Left renal cortex interstitium (tissue), 4 donors: ENCODE measurements at places on chromosomes 2 and 18. TPM values are rescaled to one million over a fixed set of nuclear protein-coding genes. Genes with fewer than 3 reads are reported as not detected.

CD302 gene
- 10.3 TPM for polyA plus RNA-seq

TMEM185B gene
- 21.9 TPM for polyA plus RNA-seq

LNPK gene
- 24.1 TPM for polyA plus RNA-seq

CCDC141 gene
- 0.39 TPM for polyA plus RNA-seq

GNAL gene
- 3.4 TPM for polyA plus RNA-seq

- DNase-seq: no peak
Measured at GRCh38 chr18:58605027-58606020, 23.6 kb downstream of the ALPK2 start.

- no peak for DNase-seq
Measured at GRCh38 chr18:61935362-61935761, 42.6 kb upstream of the RNF152 start.

DNA sequence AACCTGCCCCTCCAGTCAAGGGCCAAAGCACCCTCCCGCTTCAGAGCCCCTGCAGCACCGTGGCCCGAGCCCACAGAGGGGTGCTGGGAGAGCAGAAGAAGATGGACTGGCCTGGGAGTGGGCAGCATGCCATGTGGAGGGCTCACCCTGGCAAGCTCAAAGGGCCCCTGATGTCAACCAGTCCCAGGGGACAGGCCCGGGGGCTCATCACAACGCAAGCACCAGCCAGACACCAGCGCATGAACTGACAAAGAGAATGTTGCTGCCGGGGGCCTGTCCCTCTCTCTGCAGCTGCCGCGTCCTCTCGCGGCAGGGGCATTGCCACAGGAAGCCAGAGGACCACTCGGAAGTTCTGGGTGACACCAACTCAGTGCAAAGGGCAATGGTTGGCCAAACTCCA, 30.3 kb upstream of the BIN1 start:
- no peak for DNase-seq

DNA sequence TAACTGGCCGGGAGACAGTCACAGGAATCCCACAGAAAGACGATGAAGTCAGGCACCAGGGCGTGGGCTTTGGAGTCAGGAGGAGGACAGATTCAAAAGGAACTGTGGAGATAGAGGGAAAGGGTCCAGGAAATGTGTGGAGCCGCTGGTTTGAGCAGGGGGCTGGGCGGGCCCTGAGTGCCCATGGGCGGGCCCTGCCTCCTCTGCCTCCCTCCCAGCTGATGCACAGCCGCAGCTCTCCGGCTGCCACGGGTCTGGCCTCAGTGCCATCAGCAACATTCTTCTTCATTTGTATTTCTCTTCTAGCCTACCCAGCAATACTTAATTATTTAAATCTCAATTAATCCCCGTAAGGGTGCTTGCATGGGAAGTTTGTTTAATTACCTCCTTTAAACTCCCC, 432.3 kb downstream of the NBAS start:
- no peak for DNase-seq

- DNase-seq: no peak
Measured at GRCh38 chr2:10297959-10298531, 4.7 kb upstream of the HPCAL1 start.

GRCh38 chr2:219056896-219057708, 3.6 kb downstream of the IHH start:
- no peak for DNase-seq

DNA sequence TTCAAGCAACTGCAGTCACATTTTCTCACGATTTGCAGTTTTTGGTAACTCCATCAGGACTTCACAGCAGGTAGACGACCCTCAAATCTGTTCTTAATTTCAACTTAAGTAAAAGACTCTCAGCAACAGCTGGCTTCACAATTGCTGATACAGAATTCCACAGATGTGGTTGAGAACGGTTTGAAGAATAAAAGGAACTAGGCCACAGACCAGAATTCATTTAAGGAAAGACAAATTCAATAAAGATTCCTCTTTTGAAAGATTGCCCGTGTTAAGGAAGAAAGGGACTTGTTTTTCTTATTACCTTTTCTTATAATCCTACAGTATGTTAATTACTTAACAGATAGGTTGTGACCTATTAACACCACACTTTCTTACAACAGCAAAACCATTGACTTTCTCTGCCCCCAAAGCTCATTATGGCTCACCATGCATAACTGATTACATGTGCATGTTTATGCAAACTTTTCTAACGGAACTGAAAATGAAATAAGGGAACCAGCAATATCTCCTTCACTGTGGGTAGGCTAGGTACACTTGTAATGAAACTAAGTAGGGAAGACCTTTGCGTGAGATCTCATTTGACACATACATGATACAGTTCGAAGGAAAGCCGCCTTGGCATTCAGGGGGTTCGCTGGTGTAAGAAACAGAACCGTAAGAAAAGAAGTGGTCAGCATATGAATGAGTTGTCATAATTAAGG, 4.7 kb upstream of the ZNF516 start:
- no peak for DNase-seq

DNA sequence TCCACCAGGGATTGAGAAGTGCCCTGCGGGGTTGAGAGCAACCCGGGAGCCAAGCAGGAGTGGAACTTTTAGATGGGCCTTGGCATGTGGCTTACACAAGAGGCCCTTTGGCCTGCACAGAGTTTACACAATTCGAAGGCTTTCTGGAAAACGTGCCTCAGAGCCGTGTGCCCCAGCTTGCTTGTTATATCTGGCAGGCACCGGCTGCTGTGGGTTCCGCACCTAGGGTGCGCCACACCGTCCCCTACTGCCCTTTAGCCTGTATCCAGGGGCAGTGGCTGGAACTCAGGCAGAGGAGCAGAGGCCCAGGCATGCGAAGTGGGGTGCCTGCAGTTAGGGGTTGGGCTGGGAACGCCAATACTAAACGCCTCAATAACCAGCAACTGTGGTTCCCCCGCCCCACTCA, 32.9 kb upstream of the EDAR start:
- no peak for DNase-seq

- DNase-seq: no peak
Measured at GRCh38 chr2:215420471-215420935, 15.4 kb downstream of the FN1 start.

GRCh38 chr2:12700989-12701388, 15.7 kb upstream of the TRIB2 start:
- no peak for DNase-seq

- DNase-seq: no peak
Measured at GRCh38 chr2:175976391-175977157, 25.5 kb downstream of the LNPK start.
